ENCODE measurements at places on chromosomes 12 and 14. TPM values are rescaled to one million over a fixed set of nuclear protein-coding genes. Genes with fewer than 3 reads are reported as not detected.

- no peak overlapping the region for H3K4me3 ChIP-seq
- no peaks in the 10 kb centered on the region for H3K4me1 ChIP-seq
- DNase-seq, result peak; percentile 13
- no peaks in the 10 kb centered on the region for H3K27me3 ChIP-seq
- H3K36me3 ChIP-seq, result no peaks in the 10 kb centered on the region
Measured at GRCh38 chr12:2291182-2291832, 238.5 kb downstream of the CACNA1C start.

DNA sequence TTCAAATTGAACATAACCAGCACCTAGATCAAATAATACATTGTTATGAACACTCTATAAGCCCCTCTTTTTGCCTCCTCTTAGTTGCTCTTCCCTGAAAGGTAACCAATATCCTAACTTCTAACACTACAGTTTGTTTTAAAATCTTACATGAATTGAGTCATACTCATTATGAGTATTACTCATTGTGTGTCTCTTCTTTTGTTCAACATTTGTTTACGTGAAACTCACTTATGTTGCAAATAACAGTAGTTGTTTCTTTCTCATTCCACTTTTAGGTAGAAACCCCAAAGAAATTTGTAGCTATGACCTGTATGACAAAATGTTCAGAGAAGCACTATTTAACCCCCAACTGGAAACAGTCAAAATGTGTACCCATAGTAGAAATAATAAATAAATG lies 6.6 kb downstream of the LRRC9 start:
- H3K4me3 ChIP-seq, result no peak overlapping the region
- no peak overlapping the region for H3K27ac ChIP-seq

Gene COL2A1
- total RNA-seq, result not detected

Gene CLBA1
- 3.8 TPM for total RNA-seq

Gene CAPZA3
- not detected for total RNA-seq

Gene RFLNA
- total RNA-seq, result not detected

Gene GNPTAB
- total RNA-seq, result 62.1 TPM

DNA sequence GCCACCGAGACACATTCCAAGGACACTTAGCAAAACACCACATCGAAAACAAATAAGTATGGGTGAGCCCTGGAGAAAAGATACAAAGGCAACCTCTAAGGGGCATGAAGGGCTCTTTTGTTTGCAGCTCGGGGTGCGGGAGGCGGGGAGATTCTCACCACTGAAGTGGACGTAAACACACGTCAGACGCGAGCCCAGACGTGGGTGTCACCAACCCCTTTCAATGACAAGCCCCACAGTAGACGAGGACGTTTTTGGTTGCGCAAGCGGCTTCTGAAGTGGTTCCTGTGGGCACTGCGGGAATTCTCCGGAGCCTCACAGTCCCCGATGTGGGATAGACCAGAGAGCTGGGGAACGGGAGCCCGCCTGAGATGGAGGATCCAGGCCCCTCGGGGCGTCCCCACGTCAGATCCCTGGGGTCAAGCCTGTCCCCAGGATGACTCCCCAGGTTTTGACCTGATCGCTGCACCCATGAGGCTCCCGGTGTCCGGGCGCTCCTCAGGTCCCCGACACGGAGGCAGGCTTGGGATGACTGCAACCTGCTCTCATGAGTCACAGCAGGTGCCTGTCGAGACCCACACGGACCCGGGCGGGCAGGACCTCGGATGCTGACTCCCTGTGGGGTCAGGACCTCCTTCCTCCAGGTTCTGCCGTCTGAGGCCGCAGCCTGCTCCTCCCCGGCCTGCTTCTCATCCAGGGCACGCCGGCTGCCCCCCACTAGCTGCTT lies 20.3 kb upstream of the ADGRD1 start:
- no peaks in the 10 kb centered on the region for H3K27me3 ChIP-seq
- H3K27ac ChIP-seq, result no peak overlapping the region
- no peak overlapping the region for H3K4me3 ChIP-seq
- H3K4me1 ChIP-seq, result no peaks in the 10 kb centered on the region

Gene NEDD8
- 232 TPM for total RNA-seq

GRCh38 chr12:131984334-131984733 lies 34.6 kb downstream of the EP400 start:
- no peaks in the 10 kb centered on the region for H3K4me1 ChIP-seq
- no peak overlapping the region for H3K27ac ChIP-seq
- H3K4me3 ChIP-seq, result no peak overlapping the region
- no peaks in the 10 kb centered on the region for H3K27me3 ChIP-seq
- H3K36me3 ChIP-seq, result peaks cover 40% of the 10 kb centered on the region
- DNase-seq, result no peak

- DNase-seq, result no peak
- H3K4me3 ChIP-seq, result no peak overlapping the region
- H3K27ac ChIP-seq, result no peak overlapping the region
- H3K27me3 ChIP-seq, result no peaks in the 10 kb centered on the region
Measured at GRCh38 chr14:51209457-51209856, 30.6 kb upstream of the TMX1 start.

Gene AMDHD1
- 2.1 TPM for total RNA-seq

Gene MARS1
- total RNA-seq, result 398 TPM

Gene ASCL1
- not detected for total RNA-seq

- H3K36me3 ChIP-seq, result no peaks in the 10 kb centered on the region
- H3K27me3 ChIP-seq, result no peaks in the 10 kb centered on the region
- no peaks in the 10 kb centered on the region for H3K4me1 ChIP-seq
- no peak for DNase-seq
Measured at GRCh38 chr14:78104160-78104559, 66.0 kb upstream of the NRXN3 start.
